ENCODE measurements at places on chromosomes 3 and 15.
A peak's percentile ranks its signal among the peaks of the same experiment; 100 is the strongest.

- DNase-seq = no peak
Measured at GRCh38 chr15:85351965-85352364, 28.4 kb upstream of the AKAP13 start.

GRCh38 chr3:48112813-48113212, 75.4 kb downstream of the CDC25A start:
- no peak for DNase-seq

- DNase-seq = no peak
Measured at GRCh38 chr3:130711565-130712324, 34.9 kb downstream of the PIK3R4 start.

DNA sequence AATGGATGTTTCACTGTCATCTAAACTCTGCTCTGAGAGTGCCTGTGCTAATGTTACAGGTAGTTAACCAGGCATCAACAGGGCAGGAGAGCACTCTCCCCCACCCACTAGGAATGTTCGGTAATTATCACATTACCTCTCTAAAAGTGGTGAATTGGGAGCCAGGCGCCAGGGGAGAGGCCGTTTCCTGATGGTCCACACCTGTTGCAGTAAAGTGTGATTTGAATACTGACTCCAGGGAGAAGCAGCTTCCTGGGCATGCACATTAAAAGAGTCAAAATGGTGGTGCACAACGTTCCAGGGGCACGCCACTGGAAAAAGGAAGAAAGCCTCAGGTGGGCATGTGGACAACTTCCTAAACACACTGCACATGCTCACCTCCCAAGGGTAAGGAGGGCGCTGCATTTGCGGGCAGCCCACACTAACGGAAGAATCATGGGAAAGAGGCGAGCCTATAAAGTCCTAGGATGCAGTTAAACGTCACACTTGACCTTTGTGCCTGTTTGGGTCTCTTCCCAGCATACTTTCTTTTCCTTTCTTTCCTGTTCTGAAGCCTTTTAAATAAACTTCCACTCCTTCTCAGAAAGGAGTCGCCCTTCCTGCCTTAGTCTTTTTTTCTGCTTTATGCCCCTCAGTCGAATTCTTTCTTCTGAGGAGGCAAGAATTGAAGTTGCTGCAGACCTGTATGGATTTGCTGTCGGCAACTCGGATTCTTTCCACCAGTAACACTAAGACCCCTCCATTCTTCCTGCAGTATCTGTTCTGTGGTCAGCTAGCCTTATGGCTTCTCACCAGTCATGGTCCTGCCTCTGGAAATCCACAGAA, 28.9 kb upstream of the GPD1L start:
- no peak for DNase-seq

- no peak for DNase-seq
Measured at GRCh38 chr15:88465633-88466224, 1.5 kb downstream of the MRPL46 start.

GRCh38 chr3:46222435-46223161, 14.5 kb upstream of the CCR1 start:
- DNase-seq = no peak

- no peak for DNase-seq
Measured at GRCh38 chr3:111810909-111811308, 48.2 kb upstream of the PHLDB2 start.

DNA sequence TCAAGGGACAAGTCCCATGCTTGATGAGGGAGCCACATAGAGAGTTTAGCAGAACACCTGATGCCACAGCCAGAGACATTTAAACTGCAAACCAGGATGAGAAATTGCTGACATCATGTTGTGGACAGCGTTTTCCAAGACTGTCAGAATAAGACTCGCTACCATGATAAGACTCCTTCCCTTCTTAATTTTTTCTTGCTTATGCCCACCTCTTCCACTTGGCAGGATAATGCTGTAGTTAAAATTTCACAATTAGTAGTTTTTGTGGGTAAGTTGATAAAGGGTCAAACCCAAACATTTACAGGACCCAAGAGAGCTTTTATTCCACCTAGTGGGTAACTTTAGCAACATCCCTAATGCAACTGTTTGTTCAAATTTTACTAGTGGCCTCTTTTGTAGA, 3.0 kb upstream of the PIAS1 start:
- DNase-seq = no peak

GRCh38 chr3:149016669-149017541, 25.6 kb downstream of the GYG1 start:
- no peak for DNase-seq

DNA sequence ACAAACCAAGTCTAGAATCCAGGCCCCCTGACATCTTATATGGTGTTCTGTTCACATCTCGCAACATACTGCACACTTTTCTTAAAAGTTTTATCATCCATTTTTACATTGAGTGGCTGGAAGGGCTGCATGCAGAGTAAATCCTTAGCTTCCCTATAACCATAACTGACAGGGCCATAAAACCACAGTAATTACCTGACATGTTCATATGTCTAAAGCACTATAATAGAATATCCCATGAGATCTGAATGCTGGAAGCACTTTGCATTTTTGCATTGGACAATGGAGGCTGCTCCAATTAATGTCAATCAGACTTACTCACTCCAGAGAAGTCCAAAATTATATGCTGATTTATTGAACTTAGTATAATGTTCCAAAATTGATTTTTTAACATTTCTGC, 86.6 kb upstream of the HES1 start:
- no peak for DNase-seq

GRCh38 chr3:14235912-14236295, 57.3 kb downstream of the LSM3 start:
- no peak for DNase-seq

GRCh38 chr3:55177749-55178148, 249.9 kb upstream of the LRTM1 start:
- no peak for DNase-seq

- peak; percentile 17 for DNase-seq
Measured at GRCh38 chr15:38254051-38254883, 1.6 kb downstream of the SPRED1 start.

GRCh38 chr15:81301385-81301784, 22.6 kb downstream of the STARD5 start:
- DNase-seq = no peak

GRCh38 chr3:87855616-87856015, 203.2 kb downstream of the CGGBP1 start:
- no peak for DNase-seq

DNA sequence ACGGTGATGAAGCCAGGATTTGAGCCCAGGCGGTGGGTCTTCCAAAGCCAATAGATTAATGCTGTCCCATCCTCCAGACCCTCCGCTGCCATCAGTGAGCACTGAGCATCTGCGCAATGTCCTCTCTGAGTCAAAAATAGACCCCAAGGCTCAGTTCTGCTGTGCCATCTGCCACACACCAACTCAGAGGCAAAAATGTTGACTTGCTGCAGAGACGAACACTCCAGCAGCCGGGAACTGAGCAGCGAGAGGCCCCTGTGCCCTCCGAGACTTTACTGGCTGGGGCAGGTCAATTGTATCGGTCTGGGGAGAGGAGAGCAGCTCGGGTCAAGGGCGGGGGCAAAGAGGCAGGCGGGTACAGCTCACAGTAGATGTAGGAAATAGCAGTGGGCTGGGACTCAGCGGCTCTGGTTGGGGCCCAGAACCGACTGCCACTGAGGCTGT, 41.5 kb upstream of the ATP2B2 start:
- DNase-seq = no peak

GRCh38 chr3:52650439-52650838, 35.3 kb downstream of the PBRM1 start:
- no peak for DNase-seq

DNA sequence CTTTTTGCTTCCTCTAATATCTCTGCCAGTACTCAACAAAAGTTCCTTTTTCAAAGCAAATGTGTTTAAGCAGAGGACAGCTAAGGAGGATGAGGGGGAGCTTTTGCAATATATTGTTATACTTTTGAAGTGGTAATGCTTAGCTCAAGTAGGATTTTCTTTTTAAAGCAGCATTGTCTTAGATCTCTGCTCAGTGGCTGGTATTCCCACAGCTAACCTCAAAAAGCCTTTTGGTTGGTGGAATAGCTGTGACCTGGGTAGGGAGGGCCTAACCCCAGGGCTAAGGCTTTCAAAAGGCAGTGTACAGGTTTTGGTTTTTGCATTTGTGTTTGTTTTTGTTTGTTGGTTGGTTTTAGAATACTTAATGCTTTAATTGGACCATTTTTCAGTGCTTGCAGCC, 76.1 kb downstream of the UBP1 start:
- DNase-seq = no peak

- DNase-seq = peak; percentile 13
Measured at GRCh38 chr3:179015551-179016020, 56.0 kb downstream of the ZMAT3 start.

- DNase-seq = no peak
Measured at GRCh38 chr3:16189201-16189600, 14.7 kb downstream of the GALNT15 start.

DNA sequence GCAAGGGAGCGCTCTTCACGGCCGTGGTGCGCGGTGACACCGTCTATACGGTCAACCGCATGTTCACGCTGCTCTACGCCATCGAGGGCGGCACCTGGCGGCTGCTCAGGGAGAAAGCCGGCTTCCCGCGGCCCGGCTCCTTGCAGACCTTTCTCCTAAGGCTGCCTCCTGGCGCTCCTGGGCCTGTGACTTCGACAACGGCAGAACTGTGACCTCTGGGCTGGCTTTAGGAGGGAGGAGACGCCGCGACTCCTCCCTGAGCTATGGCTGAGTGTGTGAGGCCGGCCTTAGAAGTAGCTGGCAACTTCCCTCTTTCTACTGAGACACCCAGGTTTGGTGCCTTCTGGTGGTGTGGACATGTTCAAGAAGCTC, 1.4 kb downstream of the KBTBD13 start:
- peak; percentile 12 for DNase-seq

GRCh38 chr3:12301513-12301912, 12.6 kb downstream of the PPARG start:
- DNase-seq = no peak

DNA sequence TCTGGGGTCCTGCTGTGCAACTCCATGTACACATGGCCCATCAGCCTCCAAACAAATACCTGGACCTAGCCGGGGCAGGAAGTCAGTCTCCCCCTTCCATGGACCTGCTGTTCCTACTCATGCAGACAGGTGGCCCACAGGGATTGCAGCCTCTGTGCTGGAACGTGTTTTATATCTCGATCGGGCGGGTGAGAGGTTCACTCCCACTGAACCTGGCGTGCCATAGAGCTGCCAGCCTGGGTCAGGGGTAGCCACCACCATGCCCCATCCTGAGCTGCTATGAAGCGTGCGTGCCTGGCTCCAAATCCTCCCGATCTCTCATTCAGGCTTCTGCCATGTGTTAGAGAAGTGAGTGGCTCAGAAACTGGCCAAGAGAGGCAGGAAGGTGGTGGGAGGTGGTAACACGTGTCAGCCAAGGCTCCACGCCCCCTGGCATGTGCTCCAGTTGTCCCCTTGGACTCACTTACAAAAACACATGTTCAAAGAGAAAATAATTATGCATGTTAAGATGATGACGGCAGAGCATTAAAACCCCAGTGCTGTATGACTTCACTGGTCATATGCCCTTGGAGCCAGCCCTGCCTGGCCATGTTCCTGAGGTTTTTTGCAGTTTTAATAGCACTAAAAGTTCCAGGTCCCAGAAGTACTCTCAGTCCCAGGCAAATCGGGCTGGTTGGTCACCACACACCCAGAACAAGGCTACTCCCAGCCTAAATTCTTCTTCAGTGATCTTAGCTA, 30.6 kb downstream of the CTSH start:
- DNase-seq = no peak

DNA sequence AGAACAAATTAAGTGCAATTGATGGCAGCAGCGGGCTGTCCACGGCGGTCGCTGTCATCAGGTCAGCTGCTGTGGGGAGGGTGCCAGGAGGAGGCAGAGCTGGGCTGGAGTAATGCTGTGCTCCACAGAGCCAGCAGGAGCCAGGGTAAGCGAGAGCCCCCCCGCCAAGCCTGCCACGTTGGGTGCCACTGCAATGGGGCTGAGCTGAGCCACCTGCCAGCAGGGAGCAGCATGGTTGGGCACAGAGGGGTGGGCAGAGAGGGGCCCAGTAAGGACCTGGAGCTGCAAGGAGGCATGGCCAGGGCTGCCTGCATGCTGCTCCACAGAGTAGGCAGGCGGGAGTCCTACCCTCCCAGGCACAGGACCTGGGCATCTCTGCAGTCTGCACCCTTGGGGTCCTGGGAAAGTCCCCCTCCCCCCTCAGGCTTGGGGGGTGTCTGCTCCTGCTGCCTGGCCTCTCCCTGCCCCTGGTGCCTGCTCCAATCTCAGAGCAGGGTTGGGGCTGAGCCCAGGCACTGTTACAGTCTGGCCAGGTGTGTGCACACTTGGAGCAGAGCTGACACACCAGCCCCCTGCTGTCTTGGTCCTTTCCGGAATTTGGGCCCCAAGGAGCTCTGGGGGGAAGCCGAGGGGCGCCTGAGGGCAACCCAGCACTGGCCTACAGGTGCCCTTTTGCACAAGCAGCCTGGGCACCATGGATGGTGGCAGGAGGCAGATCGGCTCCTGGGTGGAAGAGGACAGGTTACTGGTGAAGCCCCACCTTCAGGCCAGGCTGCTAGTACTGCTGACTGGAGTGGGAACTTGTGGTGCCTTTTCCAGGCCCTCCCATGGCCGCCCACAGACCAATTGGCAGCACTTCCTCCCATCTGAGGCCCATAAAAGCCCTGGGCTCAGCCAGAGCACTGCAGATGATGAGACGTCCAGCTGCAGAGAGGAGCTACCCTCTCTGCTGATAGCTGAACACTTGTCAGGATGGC, 8.5 kb upstream of the PIAS1 start:
- DNase-seq = no peak

- no peak for DNase-seq
Measured at GRCh38 chr15:66165856-66166255, 87.7 kb downstream of the MEGF11 start.

- no peak for DNase-seq
Measured at GRCh38 chr3:127097481-127097880, 95.5 kb upstream of the PRR23E start.

DNA sequence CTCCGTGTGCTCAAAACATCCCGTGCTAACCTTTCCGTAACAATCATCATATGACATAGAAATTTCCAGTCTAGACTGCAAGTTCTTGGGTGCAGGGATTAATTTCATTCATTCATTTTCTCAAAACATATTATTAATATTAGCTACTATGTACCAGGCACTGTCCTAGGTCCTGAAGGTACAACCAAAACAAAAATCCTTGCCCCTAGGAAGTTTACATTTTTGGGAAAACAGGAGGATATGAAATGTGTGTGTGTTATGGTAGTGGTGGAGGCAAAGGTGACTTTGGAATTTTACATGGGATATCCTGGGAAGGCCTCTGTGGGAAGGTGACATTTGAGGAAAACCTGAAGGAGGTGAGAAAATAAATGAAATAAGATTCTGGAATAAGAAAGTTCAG, 222.6 kb downstream of the LRRC3B start:
- DNase-seq = no peak

GRCh38 chr15:94606286-94606685, 374.9 kb downstream of the MCTP2 start:
- no peak for DNase-seq
